Suprapubic skin (tissue), 4 donors: ENCODE measurements at places on chromosomes 11 and 22.

- DNase-seq: peak; percentile 79
Measured at GRCh38 chr22:49997251-49997599, 15.3 kb downstream of the IL17REL start.

DNA sequence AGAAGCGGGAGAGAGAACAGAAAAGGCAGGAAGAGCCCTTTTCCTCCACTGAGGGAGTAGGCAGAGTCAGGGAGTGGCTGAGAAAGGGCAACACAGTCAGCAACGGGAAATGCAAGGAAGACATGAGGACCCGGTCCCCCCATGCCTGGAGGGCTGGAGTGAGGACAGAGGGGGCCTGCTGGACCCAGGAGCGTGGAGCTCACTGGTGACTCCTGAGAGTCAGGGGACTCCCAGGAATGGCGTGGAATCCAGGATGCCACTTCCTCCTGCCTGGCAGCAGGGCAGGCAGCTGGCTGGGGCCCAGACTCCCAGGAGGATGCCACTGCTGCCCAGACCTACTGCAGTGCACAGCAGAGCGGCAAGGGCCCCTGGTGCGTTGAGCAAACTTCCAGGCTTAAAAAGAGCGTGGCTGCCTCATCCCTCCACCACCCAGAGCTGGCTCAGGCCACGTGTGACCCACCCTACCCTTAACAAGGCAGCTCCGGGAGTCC lies 11.3 kb downstream of the C11orf21 start:
- no peak for DNase-seq

- DNase-seq: no peak
Measured at GRCh38 chr11:1105183-1105565, 30.5 kb downstream of the MUC2 start.

- no peak for DNase-seq
Measured at GRCh38 chr11:35907648-35908431, 36.0 kb upstream of the LDLRAD3 start.

- peak; percentile 68 for DNase-seq
Measured at GRCh38 chr22:18929459-18929858, 6.6 kb downstream of the PRODH start.

GRCh38 chr11:62124186-62125113 lies 639 bp downstream of the INCENP start:
- DNase-seq: no peak

DNA sequence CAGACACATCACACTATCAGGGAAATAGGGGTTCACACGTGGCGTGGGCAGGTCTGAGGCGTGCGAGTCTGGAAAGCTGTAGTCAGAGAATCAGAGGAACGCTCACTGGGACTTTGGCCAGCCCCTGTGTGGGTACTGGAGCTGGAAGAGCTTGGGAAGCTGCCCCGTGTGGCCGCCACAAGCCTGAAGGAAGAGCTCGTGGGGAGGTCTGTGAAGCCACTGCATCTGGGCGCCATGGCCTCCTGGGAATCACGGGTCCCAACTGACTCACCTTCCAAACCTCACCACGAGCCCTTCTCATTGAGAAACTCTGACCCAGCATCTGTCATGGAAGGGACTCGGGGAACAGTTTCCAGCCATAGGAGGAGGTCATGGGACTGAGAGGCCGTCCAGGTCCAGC lies 5.9 kb upstream of the MRGPRF start:
- DNase-seq: no peak

DNA sequence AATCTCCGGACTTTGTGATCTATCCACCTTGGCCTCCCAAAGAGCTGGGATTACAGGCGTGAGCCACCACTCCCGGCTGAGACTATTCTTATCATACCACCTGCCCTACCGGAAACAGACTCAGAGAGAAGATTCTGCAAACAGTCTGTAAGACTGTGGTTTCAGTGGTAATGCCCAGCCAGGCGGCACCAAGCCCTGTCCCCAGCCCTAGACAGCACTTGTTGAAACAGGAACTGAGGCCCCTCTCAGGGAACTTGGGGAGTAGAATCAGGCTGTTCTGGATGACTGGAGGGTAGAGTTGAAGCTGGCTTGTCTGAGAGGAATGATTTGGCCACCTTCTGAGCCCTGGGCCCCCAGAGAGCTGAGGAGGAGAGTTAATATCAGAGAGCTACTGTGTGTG lies 1.3 kb upstream of the INSC start:
- no peak for DNase-seq

- DNase-seq: no peak
Measured at GRCh38 chr11:15127341-15127740, 12.6 kb downstream of the INSC start.

- DNase-seq: no peak
Measured at GRCh38 chr22:22600531-22601261, 41.6 kb upstream of the PRAME start.

DNA sequence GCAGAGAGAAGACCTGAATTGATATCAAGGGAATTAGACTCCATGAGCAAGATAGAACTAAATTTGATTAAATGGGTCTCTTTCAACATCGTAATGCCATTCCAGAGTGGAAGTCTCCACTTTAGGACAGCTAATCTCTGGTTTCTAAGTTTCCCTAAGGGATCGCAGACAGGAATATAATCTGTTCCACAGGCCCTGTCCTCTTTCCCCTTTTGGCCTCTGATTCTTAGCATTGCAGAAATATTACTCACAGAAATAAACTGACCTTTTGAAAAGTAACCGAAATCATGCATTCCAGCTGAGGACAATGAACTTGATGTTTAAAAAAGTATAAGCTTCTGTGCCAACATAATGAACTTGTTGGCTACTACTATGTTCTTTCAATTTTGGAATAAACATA lies 227.8 kb downstream of the ETS1 start:
- DNase-seq: no peak

GRCh38 chr22:30321461-30321860 lies 5.3 kb downstream of the TBC1D10A start:
- no peak for DNase-seq

- DNase-seq: no peak
Measured at GRCh38 chr11:67406420-67406968, 2.6 kb downstream of the TBC1D10C start.

DNA sequence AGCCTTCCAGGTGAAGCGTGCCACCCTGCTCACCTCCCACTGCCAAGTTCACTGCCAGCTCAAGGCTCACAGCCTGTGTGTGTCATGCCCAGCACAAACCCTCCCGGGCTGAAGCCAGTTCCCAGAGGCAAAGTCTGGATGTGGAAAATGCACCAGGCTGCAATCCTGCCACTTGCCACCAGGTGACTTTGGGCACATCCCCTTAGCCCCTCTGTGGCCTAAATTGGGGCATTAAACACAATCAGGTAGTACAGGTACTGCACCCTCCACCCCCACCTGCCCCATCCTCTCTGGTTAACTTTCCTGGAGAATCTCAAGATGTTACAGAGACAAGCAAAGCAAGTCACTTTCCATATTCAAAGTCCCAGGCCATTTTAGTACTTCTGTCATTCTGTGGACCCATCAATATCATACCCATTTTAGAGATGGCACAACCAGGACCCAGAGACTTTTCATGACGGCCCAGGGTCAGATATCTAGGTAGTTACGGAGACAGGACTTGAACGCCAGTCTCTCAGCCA lies 1.8 kb upstream of the RASD2 start:
- no peak for DNase-seq

DNA sequence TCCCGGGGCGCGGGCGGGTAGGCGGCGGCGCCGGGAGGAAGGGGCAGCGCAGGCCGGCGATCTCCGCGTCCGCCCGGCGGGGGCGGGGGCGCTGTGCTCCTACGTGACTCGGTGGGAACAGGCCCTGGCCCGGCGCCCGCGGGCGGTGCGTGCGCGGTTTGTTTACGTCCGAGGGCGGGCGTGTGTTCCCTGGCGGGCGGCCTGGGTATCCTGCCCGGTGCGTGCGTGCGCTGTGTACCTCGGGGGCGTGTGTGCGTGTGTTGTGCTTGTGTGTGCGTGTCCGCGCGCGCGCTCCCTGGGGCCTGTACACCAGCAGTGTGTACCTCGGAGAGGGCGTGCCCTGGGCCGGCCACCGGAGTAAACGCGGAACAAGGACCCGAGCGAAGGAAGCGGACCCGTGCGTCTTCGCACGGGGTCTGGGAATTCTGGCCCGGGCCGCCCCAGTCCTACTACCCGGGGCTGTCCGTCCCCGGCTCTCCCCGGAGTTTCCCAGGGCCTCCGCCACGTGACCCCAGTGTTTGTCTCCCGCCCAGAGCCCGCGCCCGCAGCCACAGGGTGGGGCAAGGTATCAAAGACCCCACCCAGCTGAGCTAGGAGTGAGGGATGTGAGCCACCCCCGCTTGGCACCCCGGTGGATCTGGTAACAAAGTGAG lies 769 bp downstream of the MAFF start:
- DNase-seq: peak; percentile 95

DNA sequence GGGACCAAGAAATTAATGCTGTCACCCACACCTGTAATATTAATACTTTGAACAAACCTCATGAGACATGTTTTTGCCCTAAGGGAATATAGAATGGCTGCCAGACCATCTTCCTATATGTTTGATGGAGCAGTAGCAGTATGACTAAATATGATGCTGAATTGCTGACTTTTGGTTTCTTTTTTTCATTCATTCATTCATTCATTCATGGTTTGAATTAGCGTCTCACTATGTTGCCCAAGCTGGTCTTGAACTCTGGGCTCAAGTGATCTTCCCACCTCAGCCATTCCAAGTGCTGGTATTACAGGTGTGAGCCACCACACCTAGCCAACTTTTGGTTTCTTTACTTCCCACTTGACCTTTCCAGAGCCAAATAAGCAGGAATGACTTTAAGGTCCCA lies 7.8 kb downstream of the CCDC117 start:
- DNase-seq: no peak

DNA sequence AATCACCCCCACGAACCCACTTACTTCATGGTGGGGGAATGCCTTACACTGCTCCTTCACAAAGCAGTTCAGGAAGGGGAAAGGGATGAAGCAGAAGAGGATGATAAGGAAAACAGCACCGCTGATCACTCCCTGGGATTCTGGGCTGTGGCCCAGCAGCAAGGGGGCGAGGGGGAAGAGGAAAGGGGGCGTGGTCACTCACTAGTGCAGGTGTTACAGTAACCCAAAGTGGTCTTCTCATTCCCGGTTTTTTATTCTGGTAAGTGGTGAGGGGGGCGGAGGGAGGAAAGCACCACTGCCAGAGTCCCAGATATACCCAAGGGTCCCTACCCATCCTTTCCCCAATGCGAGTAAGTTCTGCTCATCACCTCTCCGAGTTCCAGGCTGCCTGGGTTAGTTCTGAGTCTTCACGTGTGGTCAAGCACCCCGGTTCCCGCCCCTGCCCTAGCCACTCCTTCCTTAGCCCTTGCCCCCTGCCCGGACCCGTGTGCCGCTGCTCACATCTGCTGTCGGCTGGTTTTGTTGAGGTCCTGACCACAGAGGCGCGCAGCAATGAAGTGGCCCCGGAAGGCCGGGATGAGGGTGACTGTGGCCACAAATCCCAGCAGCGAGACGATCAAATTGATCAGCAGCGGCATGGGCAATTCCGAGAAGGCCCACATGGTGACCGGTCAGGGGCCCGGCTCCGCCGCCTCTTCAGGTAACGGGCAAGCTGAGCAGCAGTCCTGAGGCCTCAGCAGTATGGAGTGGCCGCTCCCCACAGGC lies 477 bp downstream of the DPAGT1 start:
- no peak for DNase-seq

DNA sequence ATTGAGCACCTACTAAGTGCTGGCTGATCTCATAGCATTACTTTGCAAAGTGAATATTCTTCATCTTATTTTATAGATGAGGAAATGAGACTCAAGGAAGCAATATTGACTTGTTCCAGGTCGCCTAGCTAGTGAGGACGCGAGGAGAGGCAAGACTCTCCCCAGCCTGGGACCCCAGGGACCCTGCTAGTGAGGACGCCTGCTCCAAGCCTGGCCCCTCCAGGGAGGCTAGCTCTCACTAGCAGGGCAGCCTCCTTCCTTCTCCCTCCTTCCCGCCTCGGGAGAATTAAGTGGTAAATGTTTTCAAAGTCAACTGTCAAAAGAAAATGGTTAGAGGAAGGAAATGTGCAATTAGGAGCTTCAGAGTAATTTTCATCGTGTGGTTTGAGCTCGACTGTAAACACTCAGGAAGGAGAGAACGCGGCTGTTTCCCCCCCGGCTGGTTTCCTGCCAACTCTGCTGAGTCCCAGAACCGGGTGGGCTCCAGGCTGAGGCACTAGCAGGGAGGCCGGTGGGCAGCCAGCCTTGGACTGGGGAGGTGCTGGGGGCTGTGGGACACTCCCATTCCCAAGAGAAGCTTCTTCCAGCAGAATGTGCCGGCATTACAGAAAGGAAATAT lies 17.9 kb downstream of the MYEOV start:
- no peak for DNase-seq

DNA sequence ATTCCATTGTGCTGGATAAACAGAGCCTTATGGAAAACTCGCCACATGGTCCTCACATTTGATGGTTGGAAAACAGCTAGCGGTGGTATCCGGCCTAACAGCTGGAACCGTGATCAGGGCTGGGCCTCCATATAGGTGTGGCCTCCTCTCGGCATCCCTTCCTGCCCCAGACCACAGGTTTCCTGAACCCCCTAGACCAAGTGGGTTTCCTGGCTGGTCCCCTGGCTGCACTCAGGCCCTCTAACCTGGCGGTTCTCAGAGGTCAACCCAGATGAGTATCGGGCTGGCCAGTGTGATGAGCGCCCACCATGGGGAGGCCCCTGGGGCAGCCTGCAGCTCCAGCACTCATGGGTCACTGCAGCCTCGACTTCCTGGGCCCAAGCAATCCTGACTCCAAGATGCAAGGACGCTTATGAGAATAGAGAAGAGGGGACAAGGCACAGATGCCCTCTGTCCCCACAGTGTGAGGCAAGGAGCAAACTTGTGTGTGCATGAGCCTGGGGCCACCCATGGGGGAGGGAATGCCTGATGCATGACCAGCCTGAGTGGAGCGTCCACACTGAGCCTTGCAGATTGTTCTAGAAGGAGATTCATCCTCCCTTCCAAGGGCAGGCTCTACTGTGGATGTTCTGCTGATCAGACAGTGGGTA lies 53.4 kb upstream of the WNT7B start:
- DNase-seq: peak; percentile 61

DNA sequence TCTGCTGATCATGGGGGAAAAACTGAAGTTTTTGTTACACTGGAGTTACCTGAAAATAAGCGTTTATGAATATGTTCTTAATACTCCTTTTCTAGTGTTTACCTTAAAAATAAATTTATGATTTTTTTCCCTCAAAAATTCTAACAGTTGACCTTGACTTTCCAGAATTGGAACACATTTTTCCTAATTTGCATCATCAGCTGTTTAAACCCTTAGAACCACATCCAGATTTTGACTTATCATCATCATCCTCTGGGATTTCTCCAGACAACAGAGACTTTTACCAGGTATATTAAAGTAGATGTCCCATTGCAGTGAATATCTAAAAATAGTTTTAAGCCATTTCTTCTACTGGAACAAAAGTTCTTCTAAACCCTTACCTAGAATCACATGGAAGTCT lies 17.2 kb downstream of the TAF1D start:
- DNase-seq: no peak

DNA sequence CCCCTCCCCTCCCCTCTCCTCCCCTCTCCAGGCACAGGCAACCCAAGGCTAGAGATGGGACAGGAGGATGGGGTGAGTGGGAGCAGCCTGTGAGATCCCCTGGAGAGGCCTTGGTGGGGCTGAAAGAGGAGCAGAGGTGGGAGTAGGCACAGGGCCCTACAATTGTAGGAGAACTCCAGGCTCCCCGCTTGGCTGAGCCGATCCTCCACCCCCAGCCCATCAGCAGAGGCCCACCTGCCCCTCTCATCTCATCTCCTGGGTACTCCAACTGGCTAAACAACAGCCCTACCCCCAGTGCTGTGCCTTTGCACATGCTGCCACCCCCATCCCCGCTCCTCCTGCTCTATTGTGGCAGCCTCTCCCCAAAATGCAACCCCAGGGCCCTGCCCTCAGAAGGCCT lies 52.0 kb upstream of the A4GALT start:
- no peak for DNase-seq

GRCh38 chr11:62115085-62115694 lies 8.6 kb upstream of the INCENP start:
- DNase-seq: no peak
